ENCODE measurements at places on chromosomes 13 and 19.
A peak's percentile ranks its signal among the peaks of the same experiment; 100 is the strongest.

DNA sequence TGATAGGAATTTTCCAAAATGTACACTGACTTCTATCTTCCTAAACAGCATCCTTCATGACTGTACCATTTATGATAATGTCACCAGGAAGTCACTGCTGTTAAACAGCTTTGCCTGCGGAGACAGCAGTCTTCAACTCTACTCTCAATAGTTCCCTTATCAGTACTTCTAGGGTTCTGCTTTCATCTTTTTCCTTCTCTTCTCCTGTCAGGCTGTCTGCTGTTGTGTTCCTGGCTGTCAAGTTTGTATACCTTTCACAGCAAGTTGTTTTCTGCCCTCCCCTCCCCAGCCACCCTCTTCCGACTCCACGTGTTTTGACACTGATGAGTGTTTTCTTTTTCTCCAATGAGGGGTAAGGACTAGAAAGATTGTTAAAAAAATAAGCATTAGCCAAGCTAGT is 2.2 kb downstream of the UPF3A start:
- DNase-seq = no peak

DNA sequence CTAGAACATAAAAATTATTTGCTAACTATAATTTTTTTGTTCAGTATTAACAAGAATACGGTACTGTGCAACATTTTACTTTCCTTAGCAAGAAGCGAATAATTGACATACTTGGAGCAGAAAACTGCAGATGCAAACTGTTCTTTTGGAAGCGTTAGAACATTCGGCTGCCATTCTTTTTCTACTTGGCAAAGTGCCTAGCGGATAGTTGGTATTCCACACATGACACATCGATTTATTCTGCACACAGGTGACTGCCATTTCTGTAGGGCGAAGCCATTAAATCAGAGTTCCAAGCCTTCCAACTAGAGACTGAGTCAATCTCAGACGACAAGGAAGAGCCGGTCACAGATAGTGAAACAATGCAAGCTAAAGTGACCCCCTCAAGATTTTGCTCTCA is 117.4 kb downstream of the TRPC4 start:
- DNase-seq = no peak

GRCh38 chr13:48412881-48413351 is at the start of gene LPAR6:
LPAR6 (minus strand) TSS chr13:48413113; CDS start chr13:48412423, 690 bp downstream.
- DNase-seq = no peak

DNA sequence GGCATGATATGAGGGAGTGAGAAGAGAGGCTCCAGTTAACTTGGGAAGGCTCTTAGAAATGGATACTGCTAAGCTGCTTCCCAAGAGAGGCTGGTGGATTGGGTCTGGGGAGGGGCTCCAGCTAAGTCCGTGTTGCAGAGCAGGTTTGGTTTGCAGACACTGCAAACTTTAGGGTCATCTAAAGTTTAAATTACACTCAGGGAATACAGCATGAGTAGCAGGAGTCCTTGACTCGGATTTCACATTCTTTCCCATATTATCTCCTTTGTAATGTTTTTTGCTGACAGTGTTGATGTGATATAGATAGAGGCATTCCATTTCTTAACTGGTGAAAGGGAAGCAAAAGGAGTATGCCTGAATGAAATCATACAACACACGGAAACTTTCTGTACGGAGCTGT is 31.9 kb downstream of the SGCG start:
- DNase-seq = no peak

DNA sequence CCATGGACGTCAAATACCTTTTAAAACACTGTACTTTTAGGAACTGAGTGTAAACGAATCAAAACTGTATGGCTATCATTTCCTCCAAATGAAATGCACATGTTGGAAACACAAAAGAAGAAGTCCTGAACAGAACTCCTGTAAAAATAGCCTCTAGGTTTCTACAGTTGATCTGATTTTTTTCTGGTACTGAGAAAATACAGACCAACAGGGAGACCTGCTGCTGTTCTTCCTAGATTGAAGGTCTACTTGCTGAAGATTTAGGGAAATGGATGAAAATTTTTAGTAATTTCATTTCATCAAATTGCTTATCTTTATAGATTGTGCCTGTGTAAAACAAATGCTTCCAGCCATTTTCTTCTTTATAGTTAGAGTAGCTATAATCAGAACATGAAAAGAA is 520.4 kb downstream of the SLITRK6 start:
- DNase-seq = no peak

DNA sequence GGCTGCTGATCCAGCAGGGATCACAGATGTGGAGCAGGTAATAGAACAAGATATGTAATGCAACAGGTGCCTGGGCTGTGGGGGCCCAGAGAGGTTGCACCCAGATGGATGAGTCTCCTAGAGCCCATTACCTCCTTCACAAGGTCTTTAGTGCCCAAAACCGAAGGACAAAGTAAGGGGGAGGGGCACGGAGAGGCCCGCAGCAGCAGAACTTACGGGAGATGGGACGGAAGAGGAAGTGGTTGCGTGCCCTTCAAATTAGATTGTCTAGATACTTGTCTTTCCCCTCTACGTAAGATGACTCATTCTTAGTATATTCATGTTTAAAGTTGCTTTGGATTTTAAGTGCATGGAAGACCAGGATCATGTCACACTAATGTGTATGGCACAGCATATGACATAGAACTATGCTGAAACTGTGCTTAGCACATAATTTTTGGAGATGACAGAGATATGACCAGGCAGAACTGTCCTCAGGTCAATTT is 5.7 kb upstream of the MRPS31 start:
- peak; percentile 73 for DNase-seq

GRCh38 chr13:21383090-21383489 is 76.0 kb downstream of the ZDHHC20 start:
- no peak for DNase-seq

GRCh38 chr13:50712456-50712855 is 131.0 kb downstream of the DLEU7 start:
- DNase-seq = no peak

DNA sequence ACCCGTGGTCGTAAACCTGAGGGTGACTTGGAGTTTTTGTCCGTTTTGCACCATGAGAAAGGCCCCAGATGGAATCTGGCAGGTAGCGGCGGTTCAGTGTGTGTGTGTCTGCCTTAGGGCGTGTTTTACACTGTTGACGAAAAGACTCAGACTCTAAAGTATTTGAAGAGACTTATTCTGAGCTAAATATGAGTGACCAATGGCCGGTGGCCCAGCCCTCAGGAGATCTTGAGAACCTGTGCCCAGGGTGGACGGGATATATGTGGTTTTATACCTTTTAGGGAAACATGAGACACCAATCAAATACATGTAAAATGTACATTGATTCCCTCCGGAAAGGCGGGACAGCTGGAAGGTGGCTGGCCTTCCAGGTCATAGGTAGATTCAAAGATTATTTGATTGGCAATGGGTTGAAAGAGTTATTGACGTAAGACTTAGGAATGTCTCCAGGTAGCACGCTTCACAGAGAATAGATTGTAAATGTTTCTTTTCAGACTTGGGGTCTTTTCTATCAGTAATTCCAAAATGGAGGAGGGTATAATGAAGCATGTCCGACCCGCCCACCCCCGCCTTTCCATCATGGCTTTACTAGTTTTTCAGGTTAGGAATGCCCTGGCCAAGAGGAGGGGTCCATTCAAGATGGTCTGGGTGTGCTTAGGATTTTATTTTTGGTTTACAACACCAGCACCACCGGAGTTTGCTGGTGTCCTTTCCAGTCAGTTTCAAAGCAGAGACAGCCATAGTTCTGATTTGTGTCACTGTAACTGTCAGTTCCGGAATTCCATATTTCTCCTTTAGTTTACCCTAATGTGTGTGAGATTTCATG is 1.0 kb upstream of the ZNF529 start:
- no peak for DNase-seq

- DNase-seq = no peak
Measured at GRCh38 chr19:49812452-49812996, 568 bp downstream of the FUZ start.

- no peak for DNase-seq
Measured at GRCh38 chr19:29397748-29398147, 128.0 kb upstream of the VSTM2B start.

DNA sequence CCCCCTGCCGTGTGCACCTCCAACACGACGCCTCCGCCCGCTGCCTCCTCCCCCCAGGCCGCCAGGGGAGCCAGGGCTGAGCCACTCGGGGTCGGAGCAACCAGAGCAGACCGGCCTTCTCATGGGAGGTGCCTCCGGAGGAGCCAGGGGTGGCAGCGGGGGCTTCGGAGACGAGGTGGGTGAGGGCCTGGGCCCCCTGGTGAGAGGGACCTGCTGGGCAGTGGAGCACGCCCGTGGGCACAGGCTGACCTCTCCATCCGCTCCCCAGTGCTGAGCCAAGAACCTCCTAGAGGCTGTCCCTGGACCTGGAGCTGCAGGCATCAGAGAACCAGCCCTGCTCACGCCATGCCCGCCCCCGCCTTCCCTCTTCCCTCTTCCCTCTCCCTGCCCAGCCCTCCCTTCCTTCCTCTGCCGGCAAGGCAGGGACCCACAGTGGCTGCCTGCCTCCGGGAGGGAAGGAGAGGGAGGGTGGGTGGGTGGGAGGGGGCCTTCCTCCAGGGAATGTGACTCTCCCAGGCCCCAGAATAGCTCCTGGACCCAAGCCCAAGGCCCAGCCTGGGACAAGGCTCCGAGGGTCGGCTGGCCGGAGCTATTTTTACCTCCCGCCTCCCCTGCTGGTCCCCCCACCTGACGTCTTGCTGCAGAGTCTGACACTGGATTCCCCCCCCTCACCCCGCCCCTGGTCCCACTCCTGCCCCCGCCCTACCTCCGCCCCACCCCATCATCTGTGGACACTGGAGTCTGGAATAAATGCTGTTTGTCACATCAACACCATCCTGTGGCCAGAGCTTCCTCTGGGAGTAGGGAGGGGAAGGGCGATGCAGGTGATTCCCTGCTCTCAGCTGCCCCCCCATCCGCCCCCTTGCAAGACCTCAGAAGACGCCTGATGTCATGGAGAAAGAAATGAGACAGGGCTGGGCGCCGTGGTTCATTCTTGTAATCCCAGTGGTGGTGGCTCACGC is 12.0 kb downstream of the BCAM start:
- no peak for DNase-seq

GRCh38 chr19:4589579-4590410 is 30.3 kb upstream of the SEMA6B start:
- no peak for DNase-seq
